ENCODE measurements at places on chromosomes 2 and 18. TPM values are rescaled to one million over a fixed set of nuclear protein-coding genes. Genes with fewer than 3 reads are reported as not detected.

POTEJ gene
- not detected for total RNA-seq

TUBA4B gene
- total RNA-seq, result not detected

SFTPB gene
- total RNA-seq, result not detected

RETREG2 gene
- total RNA-seq, result 54.2 TPM

ACVR1 gene
- 6.4 TPM for total RNA-seq

SMYD1 gene
- not detected for total RNA-seq

LHCGR gene
- not detected for total RNA-seq

UGT1A4 gene
- total RNA-seq, result not detected

ASIC4 gene
- not detected for total RNA-seq

SLC5A6 gene
- 81.9 TPM for total RNA-seq

IL1RL2 gene
- 0.25 TPM for total RNA-seq

IL37 gene
- total RNA-seq, result not detected

SPP2 gene
- not detected for total RNA-seq

GRCh38 chr2:118993392-118993752 lies 51.4 kb downstream of the MARCO start:
- peaks cover 5% of the 10 kb centered on the region for H3K4me1 ChIP-seq
- no peaks in the 10 kb centered on the region for H3K27me3 ChIP-seq
- H3K4me3 ChIP-seq, result no peak overlapping the region
- H3K27ac ChIP-seq, result no peak overlapping the region

DNA sequence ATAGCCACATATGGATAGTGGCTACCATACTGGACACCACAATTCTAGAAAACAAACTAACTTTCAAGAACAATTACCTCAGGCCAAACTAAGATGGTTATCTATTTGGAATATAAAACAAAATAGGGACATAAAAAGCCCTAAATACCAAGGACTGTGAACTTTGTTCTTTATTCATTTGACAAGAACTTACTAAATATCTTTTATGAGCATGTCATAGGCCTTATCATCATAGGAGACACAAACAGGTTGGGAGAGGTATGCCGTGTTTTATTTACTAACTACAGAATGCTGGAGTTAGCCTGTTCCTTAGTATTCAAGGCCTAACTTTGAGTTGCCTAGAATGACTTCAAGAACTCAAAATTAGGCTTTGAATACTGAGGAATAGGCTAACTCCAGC lies 32.1 kb downstream of the CCDC93 start:
- H3K27me3 ChIP-seq, result no peaks in the 10 kb centered on the region
- H3K4me1 ChIP-seq, result peaks cover 2% of the 10 kb centered on the region

GRCh38 chr2:98720286-98720685 lies 10.6 kb downstream of the MGAT4A start:
- no peak for DNase-seq
- no peaks in the 10 kb centered on the region for H3K27me3 ChIP-seq
- no peak overlapping the region for H3K4me3 ChIP-seq
- peaks cover 76% of the 10 kb centered on the region for H3K36me3 ChIP-seq
- no peak overlapping the region for H3K27ac ChIP-seq

GRCh38 chr2:176407706-176408105 lies 138.5 kb downstream of the MTX2 start:
- peaks cover 47% of the 10 kb centered on the region for H3K27me3 ChIP-seq
- H3K36me3 ChIP-seq, result no peaks in the 10 kb centered on the region
- H3K27ac ChIP-seq, result no peak overlapping the region
- H3K4me3 ChIP-seq, result no peak overlapping the region
- no peaks in the 10 kb centered on the region for H3K4me1 ChIP-seq
- DNase-seq, result no peak

GRCh38 chr18:38923126-38923525 lies 1357.5 kb upstream of the CELF4 start:
- H3K4me3 ChIP-seq, result no peak overlapping the region
- no peak for DNase-seq
- H3K36me3 ChIP-seq, result no peaks in the 10 kb centered on the region

GRCh38 chr2:23244617-23245016 lies 140.4 kb upstream of the KLHL29 start:
- H3K4me3 ChIP-seq, result no peak overlapping the region
- H3K4me1 ChIP-seq, result no peaks in the 10 kb centered on the region
- no peak for DNase-seq
- H3K27me3 ChIP-seq, result peaks cover 12% of the 10 kb centered on the region
- H3K36me3 ChIP-seq, result no peaks in the 10 kb centered on the region

- no peak overlapping the region for H3K4me3 ChIP-seq
- no peak for DNase-seq
- no peak overlapping the region for H3K27ac ChIP-seq
- H3K27me3 ChIP-seq, result no peaks in the 10 kb centered on the region
- no peaks in the 10 kb centered on the region for H3K4me1 ChIP-seq
Observed at GRCh38 chr2:239589833-239590232, 189.0 kb upstream of the HDAC4 start.

DNA sequence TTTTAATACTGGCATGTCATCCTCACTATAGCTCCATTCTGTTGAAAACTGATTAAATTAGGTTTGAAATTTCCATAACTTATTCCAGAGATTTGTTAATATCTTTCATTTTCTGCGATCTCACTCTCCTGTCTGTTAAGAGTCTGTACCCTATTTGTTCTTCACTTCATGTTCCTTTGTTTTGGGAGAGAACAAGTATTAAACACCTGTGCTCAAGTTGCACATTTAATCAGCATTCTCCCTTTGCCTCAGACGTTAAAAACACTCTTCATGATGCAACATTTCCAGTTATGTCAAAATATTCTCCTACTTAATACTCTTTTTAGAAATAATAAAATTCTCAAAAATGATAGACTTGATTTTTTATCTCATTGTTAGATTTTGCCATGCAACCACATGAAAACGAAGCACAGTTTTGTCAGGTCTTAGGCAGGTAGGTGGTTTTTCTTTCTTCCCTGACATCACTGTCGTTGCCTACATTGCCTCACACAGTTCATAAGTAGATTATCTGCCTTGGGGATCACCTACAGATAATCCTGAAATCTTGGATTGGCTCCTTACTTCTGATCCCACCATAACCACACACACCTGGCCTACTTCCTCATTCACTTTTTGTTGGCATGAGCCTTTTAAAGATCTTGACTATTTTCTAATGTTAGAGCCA lies 109.9 kb downstream of the GAREM1 start:
- no peak for DNase-seq
- H3K36me3 ChIP-seq, result no peaks in the 10 kb centered on the region
- peaks cover 13% of the 10 kb centered on the region for H3K27me3 ChIP-seq
- no peak overlapping the region for H3K4me3 ChIP-seq

DNA sequence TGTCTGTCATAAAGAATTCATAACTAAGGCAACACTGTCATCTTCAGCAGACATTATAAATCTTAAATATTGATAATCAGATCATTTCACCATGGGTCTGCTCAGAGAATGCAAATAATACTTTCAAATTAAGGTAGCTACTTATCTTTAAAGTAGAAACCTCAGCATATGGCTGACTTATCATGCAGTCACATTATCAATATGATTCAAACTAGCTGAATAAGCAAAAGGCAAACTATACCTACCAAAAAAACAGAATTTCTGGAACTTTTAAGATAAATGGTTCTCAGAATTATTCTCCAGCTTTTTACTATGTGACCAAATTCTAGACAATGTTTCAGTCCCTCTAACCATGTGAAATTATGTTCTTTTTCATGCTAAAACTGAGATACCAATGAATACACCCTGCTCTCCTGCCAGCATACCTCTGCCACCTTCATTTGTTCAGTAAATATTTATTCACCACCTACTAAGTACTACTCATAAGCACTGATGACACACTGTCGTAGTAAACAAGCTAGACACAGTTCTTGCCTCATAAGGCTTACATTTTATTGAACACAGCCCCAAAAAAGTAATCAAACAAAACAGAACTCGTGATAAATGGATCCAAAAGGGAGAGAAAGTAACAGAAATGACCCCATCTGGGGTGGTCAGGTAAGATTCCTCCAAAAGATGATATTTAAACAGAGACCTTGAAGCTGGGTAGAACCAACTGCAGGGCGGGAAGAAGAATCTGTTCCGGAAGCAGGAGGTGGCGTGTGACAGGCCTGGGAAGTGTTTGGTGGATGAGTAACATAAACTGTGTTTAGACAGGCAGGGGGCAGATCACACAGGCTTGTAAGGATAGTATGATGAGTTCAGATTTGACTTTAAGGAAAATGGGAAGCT lies 17.7 kb downstream of the SPIRE1 start:
- no peak for DNase-seq
- H3K4me3 ChIP-seq, result no peak overlapping the region

GRCh38 chr2:124683536-124684428 lies 658.7 kb downstream of the CNTNAP5 start:
- no peak for DNase-seq
- no peaks in the 10 kb centered on the region for H3K36me3 ChIP-seq
- H3K27ac ChIP-seq, result no peak overlapping the region

DNA sequence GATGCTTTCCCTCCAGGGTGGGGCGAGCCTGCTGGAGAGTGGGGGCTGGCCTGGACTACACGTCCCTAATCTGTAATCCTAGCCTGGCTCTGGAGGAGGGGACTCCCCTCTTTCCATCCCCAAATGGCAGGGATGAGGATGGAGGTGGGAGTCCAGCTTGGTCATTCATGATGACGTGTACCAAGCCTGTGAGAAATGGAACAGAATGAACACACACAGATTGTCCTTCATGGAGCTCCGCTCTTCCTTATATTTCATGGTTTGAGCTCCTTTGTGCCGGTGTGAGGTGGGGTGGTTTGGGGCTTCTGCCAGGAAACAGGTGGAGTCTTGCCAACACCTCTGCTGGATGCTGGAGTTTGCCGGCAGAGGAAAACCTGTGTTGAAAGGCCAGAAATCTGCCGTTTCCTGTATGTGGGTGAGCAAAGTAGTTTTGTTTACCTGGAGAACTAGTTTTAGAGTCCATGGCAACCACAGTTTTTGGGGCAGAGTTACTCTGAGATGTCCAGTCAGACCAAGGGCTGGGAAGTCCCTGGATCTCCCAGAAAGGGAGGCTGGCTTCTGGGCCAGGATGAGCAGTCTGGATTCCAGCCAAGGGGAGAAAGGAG lies 417.6 kb upstream of the MEX3C start:
- no peaks in the 10 kb centered on the region for H3K36me3 ChIP-seq
- H3K4me3 ChIP-seq, result no peak overlapping the region
- H3K4me1 ChIP-seq, result no peaks in the 10 kb centered on the region
- H3K27ac ChIP-seq, result no peak overlapping the region

GRCh38 chr2:149467436-149467835 lies 120.1 kb downstream of the MMADHC start:
- DNase-seq, result no peak
- no peak overlapping the region for H3K27ac ChIP-seq
- no peaks in the 10 kb centered on the region for H3K36me3 ChIP-seq
- no peaks in the 10 kb centered on the region for H3K4me1 ChIP-seq

DNA sequence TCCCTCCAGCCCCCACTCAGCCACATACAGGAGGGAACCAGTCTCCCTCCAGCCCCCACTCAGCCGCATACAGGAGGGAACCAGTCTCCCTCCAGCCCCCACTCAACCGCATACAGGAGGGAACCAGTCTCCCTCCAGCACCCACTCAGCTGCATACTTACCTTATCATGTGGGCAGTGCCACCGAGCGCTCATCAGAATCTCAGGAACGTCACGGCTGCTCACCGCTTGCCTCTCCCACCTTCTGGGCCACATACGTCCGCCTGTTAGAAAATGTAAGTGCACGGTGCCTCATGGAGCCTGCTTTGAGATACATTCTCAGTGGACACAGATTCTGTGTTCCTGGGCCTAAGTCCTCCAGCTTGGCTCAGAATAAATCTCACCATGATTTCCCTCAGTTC lies 124.8 kb downstream of the PXDN start:
- no peak overlapping the region for H3K27ac ChIP-seq
- H3K4me1 ChIP-seq, result no peaks in the 10 kb centered on the region
- DNase-seq, result no peak
- H3K36me3 ChIP-seq, result no peaks in the 10 kb centered on the region
- H3K27me3 ChIP-seq, result no peaks in the 10 kb centered on the region

- no peak overlapping the region for H3K27ac ChIP-seq
- DNase-seq, result no peak
- peaks cover 53% of the 10 kb centered on the region for H3K27me3 ChIP-seq
- no peaks in the 10 kb centered on the region for H3K4me1 ChIP-seq
Observed at GRCh38 chr2:74596584-74596983, 42.1 kb downstream of the DOK1 start.

GRCh38 chr2:96927405-96928171 lies 57.7 kb upstream of the SEMA4C start:
- H3K36me3 ChIP-seq, result no peaks in the 10 kb centered on the region
- peaks cover 26% of the 10 kb centered on the region for H3K4me1 ChIP-seq
- no peak overlapping the region for H3K4me3 ChIP-seq

DNA sequence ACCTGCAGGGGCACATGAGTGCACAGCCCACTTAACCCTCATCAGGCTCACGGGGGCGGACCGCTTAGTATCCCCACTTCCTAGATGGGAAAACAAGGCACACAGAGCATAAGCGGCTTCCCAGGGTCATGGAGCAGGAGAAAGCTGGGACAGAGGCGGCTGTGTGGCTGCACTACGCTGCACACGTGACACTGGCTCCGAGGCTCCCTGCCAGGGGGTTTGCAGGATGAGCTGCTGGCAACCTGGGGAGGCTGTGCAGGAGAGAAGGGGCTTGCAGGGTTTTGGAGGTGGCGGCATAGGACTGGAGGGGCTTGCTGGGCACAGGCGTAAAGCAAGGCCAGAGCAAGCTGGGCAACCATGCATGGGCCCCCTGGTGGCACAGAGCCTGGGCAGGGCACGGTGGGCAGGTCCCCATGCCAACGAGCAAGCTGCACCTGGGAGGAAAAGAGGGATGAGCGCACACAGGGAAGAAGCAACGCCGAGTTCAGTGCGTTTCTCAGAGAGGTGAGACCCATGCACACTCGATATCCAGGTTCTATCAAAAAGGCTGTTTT lies 268.6 kb downstream of the HDAC4 start:
- H3K27me3 ChIP-seq, result no peaks in the 10 kb centered on the region
- peaks cover 24% of the 10 kb centered on the region for H3K36me3 ChIP-seq
- no peaks in the 10 kb centered on the region for H3K4me1 ChIP-seq
- DNase-seq, result no peak
- H3K27ac ChIP-seq, result no peak overlapping the region
- no peak overlapping the region for H3K4me3 ChIP-seq

DNA sequence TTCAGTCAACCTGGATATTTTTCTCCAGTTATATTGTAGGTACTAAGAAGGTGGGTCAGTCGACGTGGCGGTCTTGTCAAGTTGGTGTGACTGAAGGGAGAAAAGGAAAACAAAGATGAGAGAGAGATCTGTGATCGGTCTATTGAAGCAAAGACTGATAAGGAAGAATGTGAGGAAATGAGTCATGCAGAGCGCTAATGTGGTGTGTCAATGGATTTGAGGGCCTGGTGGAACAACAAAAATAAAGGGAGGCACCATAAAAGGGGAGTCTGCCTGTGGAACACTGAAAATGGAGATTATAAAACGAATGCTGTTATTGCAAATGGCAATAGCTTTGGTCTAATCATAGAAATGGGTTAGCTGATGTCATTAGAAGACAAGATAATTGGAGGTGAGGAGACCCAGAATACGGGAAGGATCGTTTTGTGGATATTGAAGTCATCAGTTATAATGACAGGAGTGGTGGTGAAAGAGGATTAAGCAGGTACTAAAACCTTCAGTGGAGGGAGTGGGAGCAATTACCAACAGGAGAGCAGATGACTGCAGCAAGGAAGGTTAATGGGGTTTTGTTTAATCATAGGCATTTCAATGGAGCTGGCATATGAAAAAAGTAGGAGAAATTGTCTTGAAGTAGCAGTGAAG lies 599.1 kb upstream of the FSHR start:
- no peak for DNase-seq
- no peaks in the 10 kb centered on the region for H3K36me3 ChIP-seq
- H3K27ac ChIP-seq, result no peak overlapping the region
